ENCODE measurements at places on chromosomes 2 and 18.

- DNase-seq, result no peak
These were observed 73.0 kb upstream of the CYRIA start for GRCh38 chr2:16738361-16739225.

- DNase-seq, result no peak
These were observed 113.7 kb downstream of the SPOPL start for GRCh38 chr2:138615257-138615656.

DNA sequence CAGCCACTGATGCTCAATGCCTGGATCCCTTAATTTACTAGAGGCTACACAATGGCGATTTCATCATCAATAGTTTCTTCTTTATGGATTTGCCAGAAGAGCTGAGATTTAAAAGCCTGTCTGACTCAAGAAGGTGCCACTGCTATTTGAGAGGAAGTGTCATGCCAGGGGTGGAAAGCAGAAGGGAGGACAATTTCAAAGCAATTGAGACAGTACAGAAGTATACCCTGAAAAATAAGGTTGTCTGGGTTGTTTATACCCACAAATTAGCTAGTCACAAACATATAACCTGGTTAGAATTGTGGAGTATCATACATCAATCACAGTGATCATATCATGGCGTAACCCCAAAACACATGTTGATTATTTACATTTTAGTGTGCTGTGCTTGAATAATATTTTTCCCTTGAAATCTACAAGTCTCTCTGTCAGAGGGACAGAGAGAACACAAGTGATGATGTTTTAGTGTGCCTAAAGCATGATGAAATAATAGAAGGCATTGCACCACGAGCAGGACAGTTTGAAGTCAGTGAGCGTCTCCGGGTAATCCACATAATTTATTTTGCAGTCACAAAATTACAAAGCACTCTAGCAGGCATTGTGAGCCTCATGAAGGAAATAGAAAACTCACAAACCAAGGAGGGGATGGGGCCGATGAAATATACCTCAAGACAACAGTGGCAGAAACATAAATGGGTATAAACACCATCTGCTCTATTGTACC is 312.2 kb upstream of the SPRED2 start:
- DNase-seq, result no peak

- peak; percentile 54 for DNase-seq
These were observed 38.6 kb downstream of the SS18 start for GRCh38 chr18:26051843-26052242.

GRCh38 chr2:206971805-206972204 is 32.5 kb downstream of the CPO start:
- DNase-seq, result no peak

DNA sequence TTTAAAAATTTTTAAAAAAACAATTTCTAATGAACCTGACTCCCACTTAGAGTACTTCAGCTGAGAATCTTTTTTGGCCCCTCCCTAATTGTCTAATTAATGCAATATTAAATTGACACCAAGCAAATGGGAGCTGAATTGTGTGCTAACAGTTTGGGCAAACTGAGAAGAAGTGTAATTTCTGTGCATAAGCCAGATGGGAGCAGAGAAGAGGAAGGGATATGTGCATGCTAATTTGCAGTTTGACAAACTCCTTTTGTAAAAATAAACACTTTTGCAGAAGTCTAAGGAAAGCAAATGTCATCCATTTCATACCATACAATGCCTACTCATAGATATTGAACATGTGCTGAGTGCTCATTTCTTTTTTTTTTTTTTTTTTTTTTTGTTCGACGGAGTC is 332.0 kb downstream of the CYRIA start:
- DNase-seq, result no peak

DNA sequence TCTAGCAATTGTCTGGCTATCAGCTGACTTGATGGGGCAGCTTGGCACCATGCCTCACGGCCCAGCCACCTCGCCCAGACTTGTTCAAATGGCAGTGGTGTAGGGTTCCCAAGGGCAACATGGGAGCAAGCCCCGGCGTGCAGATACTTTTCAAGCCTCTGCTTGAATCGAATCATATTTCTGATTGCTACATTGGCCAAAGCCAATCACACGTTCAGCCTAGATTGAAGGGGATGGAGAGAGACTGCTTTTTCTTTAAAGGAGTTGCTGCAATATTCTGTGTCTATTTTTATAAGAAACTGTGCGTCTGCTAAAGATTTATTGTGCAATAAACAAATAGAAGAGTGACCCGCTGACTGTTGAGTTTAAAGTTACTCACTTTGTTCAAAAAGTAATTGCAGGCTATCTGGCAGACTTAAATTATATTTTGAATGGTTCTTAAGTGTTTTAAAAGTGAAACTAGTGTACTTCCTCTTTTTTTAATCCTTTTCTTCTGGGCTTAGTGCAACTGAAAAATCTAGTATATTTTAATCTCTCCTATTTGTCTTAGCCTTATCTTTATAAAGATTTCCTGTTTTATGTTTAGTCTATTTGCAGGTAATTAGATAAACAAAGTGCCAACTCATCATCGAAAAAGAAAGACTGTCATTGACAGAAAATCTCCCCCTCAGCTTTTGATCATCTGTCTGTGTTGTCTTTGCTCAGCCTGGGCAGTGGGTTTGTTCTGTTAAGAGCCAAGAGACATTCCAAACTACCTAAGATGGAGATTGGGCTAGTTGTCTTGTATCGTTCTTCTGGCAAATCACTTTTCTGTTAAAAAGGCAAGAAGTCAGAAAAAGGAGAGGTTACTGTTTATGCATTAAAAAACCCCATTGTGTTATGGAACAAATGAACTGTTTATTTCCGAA is 156.1 kb downstream of the TPGS2 start:
- DNase-seq, result peak; percentile 96

Data from NCI-H1105 (cell line).